MCF 10A (cell line): ENCODE measurements at places on chromosomes 5 and 9. TPM values are rescaled to one million over a fixed set of nuclear protein-coding genes. Genes with fewer than 3 reads are reported as not detected.

The PCDHA9 gene
- 0.25 and 0.28 TPM in 2 replicates for total RNA-seq

The NKD2 gene
- total RNA-seq = 0.21 and 0.32 TPM in 2 replicates

The FBLL1 gene
- total RNA-seq = 0.42 TPM in 1 of 2 replicates, not detected in the other

The CATSPER3 gene
- total RNA-seq = 0.91 and 1.9 TPM in 2 replicates

DNA sequence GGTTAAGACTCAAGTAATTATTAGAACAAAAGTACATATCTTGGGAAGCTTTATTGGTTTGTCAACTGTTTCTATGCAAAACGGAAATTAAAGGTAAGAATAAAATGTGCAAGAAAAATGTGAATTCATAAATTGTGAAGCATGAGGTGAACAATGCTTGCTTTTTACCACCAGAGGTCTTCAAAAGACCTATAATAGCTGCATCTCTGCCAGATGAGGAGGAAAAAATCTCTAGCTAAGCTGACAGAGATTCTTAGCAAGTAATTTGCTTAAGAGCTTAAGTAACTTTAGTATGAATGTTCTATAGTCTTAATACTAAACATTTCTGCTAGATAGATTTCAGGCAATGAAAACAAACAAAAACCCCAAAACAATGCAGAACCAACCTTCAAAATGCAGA, 54.1 kb downstream of the MRPS30 start:
- no peak overlapping the region for H3K4me3 ChIP-seq
- DNase-seq = peak; percentile 36
- H3K27me3 ChIP-seq = no peaks in the 10 kb centered on the region

GRCh38 chr9:36923025-36923625, 110.9 kb downstream of the PAX5 start:
- H3K4me1 ChIP-seq = peaks cover 35% of the 10 kb centered on the region
- no peak overlapping the region for H3K27ac ChIP-seq
- DNase-seq = no peak
- H3K27me3 ChIP-seq = no peaks in the 10 kb centered on the region
- H3K36me3 ChIP-seq = no peaks in the 10 kb centered on the region

DNA sequence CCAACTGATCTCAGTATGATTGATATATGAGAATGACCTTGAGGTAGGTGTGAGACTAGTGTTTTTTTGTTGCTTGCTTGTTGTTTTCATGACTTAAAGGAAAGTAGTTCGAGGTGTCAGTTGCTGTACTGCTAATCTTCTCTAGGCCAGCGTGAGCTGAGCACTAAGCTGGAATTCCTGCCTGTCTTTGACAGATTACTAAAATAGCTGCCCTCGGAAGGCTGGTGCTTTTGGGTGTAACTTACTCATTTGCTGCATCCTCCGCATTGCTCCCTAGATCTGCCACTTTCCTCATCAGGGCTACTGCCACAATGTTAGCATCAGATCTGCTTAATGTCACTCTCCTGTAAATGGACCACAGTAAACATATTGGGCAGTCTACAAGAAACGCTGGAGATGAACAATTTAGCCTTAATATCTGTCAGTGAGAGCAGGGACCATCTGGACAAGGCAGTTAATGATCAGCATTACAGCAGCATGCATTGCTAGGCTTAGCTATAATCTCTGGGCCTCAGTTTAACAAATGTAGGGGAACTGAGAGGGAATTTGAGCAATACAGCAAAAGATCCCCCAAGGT, 106.6 kb upstream of the CDH6 start:
- no peak for DNase-seq
- no peak overlapping the region for H3K4me3 ChIP-seq
- no peaks in the 10 kb centered on the region for H3K4me1 ChIP-seq
- no peak overlapping the region for H3K27ac ChIP-seq
- no peaks in the 10 kb centered on the region for H3K27me3 ChIP-seq
- H3K36me3 ChIP-seq = no peaks in the 10 kb centered on the region

GRCh38 chr9:79939819-79940218, 368.1 kb downstream of the TLE4 start:
- no peak overlapping the region for H3K27ac ChIP-seq
- no peaks in the 10 kb centered on the region for H3K4me1 ChIP-seq
- no peak overlapping the region for H3K4me3 ChIP-seq

DNA sequence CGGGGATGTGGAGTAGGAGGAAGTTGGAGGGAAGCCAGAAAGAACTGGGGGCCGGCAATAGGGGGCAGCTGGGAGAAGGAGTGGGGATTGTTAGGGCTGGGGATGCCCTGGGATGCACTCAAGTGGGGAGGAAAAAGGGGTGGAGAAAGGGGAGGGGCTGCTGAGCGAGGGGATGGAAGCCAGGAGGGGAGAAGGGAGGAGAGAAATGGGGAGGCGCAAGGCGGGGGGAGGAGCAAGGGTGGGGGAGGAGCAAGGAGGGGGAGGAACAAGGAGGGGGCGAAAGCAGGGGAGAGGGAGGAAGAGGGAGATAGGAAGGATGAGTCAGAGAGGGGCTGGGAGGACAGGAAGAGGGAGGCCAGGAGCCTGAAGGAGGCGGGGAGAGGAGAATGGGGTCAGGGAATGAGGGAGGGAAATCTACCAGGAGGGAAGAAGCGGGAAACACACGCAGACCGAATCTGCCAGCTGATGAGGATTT, 1.6 kb downstream of the IRX4 start:
- peak; percentile 87 for DNase-seq
- peak overlapping the region; percentile 65 for H3K4me3 ChIP-seq
- H3K36me3 ChIP-seq = peaks cover 61% of the 10 kb centered on the region
- no peaks in the 10 kb centered on the region for H3K27me3 ChIP-seq

DNA sequence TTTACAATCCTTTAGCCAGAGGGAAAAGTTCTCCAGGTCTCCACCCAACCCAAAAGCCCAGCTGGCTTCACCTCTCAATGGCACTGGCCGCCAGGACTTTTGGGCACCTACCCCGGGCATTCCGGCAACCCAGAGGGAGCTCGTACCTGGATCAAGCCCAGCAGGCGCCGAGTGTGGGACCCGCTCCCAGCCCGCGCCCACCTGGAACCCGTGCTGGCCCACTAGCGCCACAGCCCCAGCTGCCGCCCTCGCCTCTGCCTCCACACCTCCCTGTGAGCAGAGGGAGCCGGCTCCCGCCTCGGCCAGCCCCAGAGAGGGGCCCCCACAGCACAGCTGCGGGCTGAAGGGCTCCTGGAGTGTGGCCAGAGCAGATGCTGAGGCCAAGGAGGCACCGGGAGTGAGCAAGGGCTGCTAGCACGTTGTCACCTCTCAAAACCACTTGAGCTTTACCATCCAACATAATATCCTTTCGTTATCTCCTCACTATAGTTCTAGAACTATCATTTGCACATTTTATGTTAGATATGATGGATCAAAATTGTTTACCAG, 69.7 kb downstream of the GCNT1 start:
- H3K36me3 ChIP-seq = no peaks in the 10 kb centered on the region
- H3K27ac ChIP-seq = no peak overlapping the region
- no peak for DNase-seq
- H3K4me3 ChIP-seq = no peak overlapping the region

- H3K27ac ChIP-seq = no peak overlapping the region
- H3K27me3 ChIP-seq = no peaks in the 10 kb centered on the region
- peaks cover 8% of the 10 kb centered on the region for H3K36me3 ChIP-seq
- H3K4me3 ChIP-seq = no peak overlapping the region
- H3K4me1 ChIP-seq = peaks cover 4% of the 10 kb centered on the region
These were observed 72.3 kb downstream of the SECISBP2 start for GRCh38 chr9:89390578-89391116.

GRCh38 chr5:32859211-32859641, 148.1 kb downstream of the NPR3 start:
- no peaks in the 10 kb centered on the region for H3K36me3 ChIP-seq
- H3K27me3 ChIP-seq = no peaks in the 10 kb centered on the region
- no peaks in the 10 kb centered on the region for H3K4me1 ChIP-seq
- no peak for DNase-seq
- H3K27ac ChIP-seq = no peak overlapping the region

- peak; percentile 51 for DNase-seq
- no peak overlapping the region for H3K4me3 ChIP-seq
- peaks cover 19% of the 10 kb centered on the region for H3K4me1 ChIP-seq
- no peaks in the 10 kb centered on the region for H3K36me3 ChIP-seq
These were observed 46.7 kb upstream of the MAMDC2 start for GRCh38 chr9:69996967-69997366.

- no peaks in the 10 kb centered on the region for H3K36me3 ChIP-seq
- no peaks in the 10 kb centered on the region for H3K27me3 ChIP-seq
- peaks cover 32% of the 10 kb centered on the region for H3K4me1 ChIP-seq
- no peak for DNase-seq
- H3K4me3 ChIP-seq = no peak overlapping the region
- H3K27ac ChIP-seq = peak overlapping the region; percentile 52
These were observed 22.0 kb downstream of the MAP3K1 start for GRCh38 chr5:56837381-56837780.

- no peaks in the 10 kb centered on the region for H3K4me1 ChIP-seq
- DNase-seq = no peak
- no peak overlapping the region for H3K4me3 ChIP-seq
- H3K27me3 ChIP-seq = peaks cover 48% of the 10 kb centered on the region
- no peak overlapping the region for H3K27ac ChIP-seq
- no peaks in the 10 kb centered on the region for H3K36me3 ChIP-seq
These were observed 189.0 kb upstream of the MEF2C start for GRCh38 chr5:89071941-89072331.

DNA sequence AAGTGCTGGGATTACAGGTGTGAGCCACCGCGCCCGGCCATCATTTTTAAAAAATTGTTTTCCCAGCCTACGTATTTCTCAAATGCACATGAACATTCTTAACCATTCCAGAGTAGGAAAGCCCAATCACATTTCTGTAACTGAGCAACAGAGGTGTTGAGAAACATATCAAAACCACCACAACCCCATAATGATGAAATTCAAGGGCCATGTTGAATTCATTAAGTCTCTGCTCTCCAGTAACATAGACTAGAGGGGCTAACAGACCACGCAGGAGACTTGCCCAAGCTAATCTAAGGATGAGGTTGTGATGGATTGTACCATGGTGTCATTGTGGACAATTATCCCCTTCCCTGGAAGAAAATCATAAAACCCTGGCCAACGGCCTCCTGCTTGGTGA, 52.9 kb downstream of the MYO10 start:
- no peak for DNase-seq
- H3K4me1 ChIP-seq = peaks cover 6% of the 10 kb centered on the region
- no peaks in the 10 kb centered on the region for H3K27me3 ChIP-seq
- H3K36me3 ChIP-seq = no peaks in the 10 kb centered on the region
- no peak overlapping the region for H3K27ac ChIP-seq
- H3K4me3 ChIP-seq = no peak overlapping the region

DNA sequence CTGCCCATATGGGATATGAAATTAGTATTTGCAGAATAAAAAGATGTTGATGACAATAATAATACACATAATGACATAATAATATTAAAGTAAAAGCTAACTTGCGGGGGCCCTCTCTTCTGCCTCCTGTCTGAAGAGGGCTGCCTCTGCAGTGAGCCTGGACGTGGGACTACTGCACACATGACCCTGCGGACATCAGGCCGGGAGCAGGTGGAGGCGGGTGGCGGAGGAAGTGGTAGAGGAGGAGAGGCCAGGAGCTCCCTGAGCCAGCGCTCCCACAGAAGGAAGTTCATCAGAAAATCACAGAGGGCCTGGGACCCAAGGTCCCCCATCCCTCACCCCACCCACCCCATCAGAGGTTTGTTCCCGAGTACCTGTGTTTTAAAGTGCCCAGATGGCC, 60.5 kb downstream of the ROPN1L start:
- no peaks in the 10 kb centered on the region for H3K27me3 ChIP-seq
- H3K4me1 ChIP-seq = peaks cover 9% of the 10 kb centered on the region
- H3K4me3 ChIP-seq = no peak overlapping the region
- no peak for DNase-seq
- no peak overlapping the region for H3K27ac ChIP-seq

GRCh38 chr5:138482638-138483037, 17.4 kb downstream of the EGR1 start:
- no peaks in the 10 kb centered on the region for H3K27me3 ChIP-seq
- no peaks in the 10 kb centered on the region for H3K36me3 ChIP-seq
- peak; percentile 59 for DNase-seq
- no peak overlapping the region for H3K4me3 ChIP-seq
- H3K27ac ChIP-seq = peak overlapping the region; percentile 2

GRCh38 chr5:31986101-31986500, 188.0 kb downstream of the GOLPH3 start:
- H3K27ac ChIP-seq = no peak overlapping the region
- DNase-seq = no peak
- peaks cover 41% of the 10 kb centered on the region for H3K36me3 ChIP-seq
- no peak overlapping the region for H3K4me3 ChIP-seq

GRCh38 chr5:4078544-4078943, 482.9 kb downstream of the IRX1 start:
- H3K4me1 ChIP-seq = peaks cover 6% of the 10 kb centered on the region
- DNase-seq = no peak
- no peaks in the 10 kb centered on the region for H3K27me3 ChIP-seq

GRCh38 chr9:129125478-129125877, 14.3 kb downstream of the PTPA start:
- no peak overlapping the region for H3K4me3 ChIP-seq
- H3K27ac ChIP-seq = peak overlapping the region; percentile 16
- no peaks in the 10 kb centered on the region for H3K27me3 ChIP-seq
- H3K4me1 ChIP-seq = peaks cover 10% of the 10 kb centered on the region

GRCh38 chr5:2381861-2382260, 369.6 kb downstream of the IRX2 start:
- DNase-seq = no peak
- no peaks in the 10 kb centered on the region for H3K4me1 ChIP-seq
- H3K27ac ChIP-seq = no peak overlapping the region

- no peaks in the 10 kb centered on the region for H3K27me3 ChIP-seq
- no peak overlapping the region for H3K4me3 ChIP-seq
- no peak overlapping the region for H3K27ac ChIP-seq
These were observed 189.6 kb upstream of the RAD23B start for GRCh38 chr9:107093365-107094060.

DNA sequence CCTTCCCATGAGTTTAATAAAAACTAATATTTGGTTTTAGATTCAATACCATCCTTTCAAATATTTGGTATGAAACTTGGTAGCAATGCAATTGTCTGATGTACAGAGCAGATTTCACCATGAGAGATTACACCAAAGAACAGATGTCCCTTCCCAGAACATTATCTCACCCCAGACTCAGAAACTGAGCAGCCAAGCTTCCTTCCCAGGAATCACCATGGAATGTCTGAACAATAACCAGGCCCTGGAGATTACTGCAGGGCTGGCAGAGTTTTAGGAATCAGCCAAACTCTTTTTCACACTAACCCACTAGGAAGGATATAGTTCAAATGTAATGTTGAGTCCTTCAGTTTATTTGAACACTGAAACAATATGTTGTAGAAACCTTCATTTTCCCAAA, 23.9 kb downstream of the CLTA start:
- H3K27me3 ChIP-seq = no peaks in the 10 kb centered on the region
- DNase-seq = no peak
- H3K36me3 ChIP-seq = peaks cover 75% of the 10 kb centered on the region
- no peak overlapping the region for H3K4me3 ChIP-seq
- H3K27ac ChIP-seq = no peak overlapping the region

DNA sequence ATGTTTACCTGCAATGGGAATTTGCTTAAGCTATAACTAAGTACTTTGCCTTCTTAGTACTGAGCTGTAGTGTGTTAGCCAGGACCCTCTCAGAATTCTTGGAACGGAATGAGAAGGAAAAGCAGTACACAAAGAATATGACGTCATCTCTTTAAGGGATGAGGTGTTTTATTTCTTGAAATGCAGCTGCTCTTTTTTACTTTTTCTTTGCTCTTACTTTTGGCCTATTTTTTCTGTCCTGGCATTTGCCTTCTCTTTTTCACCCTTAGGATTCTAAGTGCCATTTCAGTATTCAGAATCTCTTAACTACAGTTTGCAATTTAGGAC, 10.1 kb downstream of the KIF2A start:
- DNase-seq = no peak
- H3K36me3 ChIP-seq = no peaks in the 10 kb centered on the region
- H3K4me3 ChIP-seq = no peak overlapping the region
- peaks cover 43% of the 10 kb centered on the region for H3K4me1 ChIP-seq
- H3K27me3 ChIP-seq = no peaks in the 10 kb centered on the region
